ENCODE measurements at places on chromosomes 7 and 10. TPM values are rescaled to one million over a fixed set of nuclear protein-coding genes. Genes with fewer than 3 reads are reported as not detected.

- no peak for DNase-seq
- no peaks in the 10 kb centered on the region for H3K4me1 ChIP-seq
- no peaks in the 10 kb centered on the region for H3K27me3 ChIP-seq
- no peaks in the 10 kb centered on the region for H3K36me3 ChIP-seq
- no peak overlapping the region for H3K4me3 ChIP-seq
These were observed 135.6 kb downstream of the CHN2 start for GRCh38 chr7:29330136-29330535.

DNA sequence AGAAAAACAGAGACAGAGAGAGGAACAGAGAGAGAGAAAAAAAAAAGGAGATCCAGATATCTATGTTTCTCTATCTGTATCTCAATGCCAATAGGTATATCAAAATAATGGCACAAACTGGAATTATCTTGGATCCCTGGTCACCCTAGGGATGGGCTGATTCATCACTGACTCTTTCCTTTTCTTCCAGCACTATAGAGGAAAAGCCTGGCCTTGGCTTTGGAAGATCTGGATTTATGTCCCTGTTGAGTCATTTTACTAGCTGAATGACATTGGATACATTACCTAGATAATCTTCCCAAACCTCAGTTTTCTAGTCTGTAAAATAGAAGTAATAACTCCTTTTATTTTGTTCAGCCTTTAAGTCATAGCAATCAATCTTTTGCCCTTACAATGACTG lies 152.8 kb upstream of the GDF10 start:
- H3K27ac ChIP-seq = no peak overlapping the region
- H3K4me1 ChIP-seq = no peaks in the 10 kb centered on the region
- H3K4me3 ChIP-seq = no peak overlapping the region
- no peaks in the 10 kb centered on the region for H3K36me3 ChIP-seq
- DNase-seq = no peak

- no peaks in the 10 kb centered on the region for H3K36me3 ChIP-seq
- DNase-seq = no peak
- no peaks in the 10 kb centered on the region for H3K4me1 ChIP-seq
These were observed 91.7 kb downstream of the CYP26A1 start for GRCh38 chr10:93165367-93165766.

DNA sequence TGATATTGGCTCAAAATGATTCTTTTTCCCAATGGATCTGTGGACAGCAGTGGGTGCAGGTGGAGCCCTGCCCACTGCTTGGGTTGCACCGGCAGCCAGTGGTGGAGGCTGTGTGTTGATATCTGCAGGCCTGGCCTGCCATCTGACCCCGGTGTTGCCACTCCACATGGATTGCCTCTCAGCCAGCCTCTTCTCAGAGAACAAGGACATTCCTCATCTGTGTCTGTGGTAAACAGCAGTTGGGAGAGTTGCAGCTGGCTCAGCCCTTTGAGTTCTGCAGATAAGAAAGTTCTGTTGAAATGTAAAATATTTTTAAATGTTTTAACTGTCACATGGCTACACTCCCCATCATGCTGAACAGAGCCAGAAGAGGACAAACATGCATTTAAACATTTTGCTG lies 374.9 kb upstream of the CELF2 start:
- no peak overlapping the region for H3K27ac ChIP-seq
- peak; percentile 51 for DNase-seq
- H3K4me3 ChIP-seq = no peak overlapping the region
- H3K4me1 ChIP-seq = no peaks in the 10 kb centered on the region
- H3K36me3 ChIP-seq = no peaks in the 10 kb centered on the region

DNA sequence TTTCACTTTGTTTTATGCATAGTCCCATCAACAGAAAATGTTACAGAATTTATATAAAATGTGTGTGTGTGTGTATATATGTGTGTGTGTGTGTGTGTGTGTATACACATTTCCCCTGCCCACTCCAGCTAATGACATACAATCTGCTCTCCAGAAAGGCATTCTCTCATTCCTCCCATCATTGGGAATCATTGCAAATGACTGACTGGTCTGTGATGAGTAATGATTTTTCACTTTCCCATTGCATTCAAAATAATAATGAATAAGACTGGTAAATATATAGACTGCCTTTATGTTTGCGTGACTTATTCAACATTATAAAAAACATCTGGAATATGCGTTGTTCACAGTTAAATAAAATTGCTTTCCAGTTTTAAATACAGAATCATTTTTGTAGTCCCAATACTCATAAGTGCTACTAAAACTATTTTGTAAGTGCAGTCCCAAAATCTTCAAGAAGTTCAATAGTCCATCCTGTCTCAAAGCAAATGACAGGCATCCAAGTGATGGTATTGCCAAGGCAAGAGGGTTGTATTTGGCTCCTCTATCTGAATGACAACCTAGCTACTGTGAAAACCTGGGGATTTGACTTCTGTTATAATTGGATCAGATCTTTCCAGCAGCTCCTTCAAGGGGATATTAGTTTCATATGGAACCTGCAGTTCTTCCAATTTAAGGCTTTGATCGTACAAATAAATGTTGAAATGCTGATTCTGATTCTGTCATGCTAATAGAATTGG lies 150.9 kb downstream of the POLR1F start:
- H3K4me3 ChIP-seq = no peak overlapping the region
- no peaks in the 10 kb centered on the region for H3K27me3 ChIP-seq
- H3K4me1 ChIP-seq = no peaks in the 10 kb centered on the region
- H3K27ac ChIP-seq = no peak overlapping the region
- H3K36me3 ChIP-seq = no peaks in the 10 kb centered on the region

GRCh38 chr7:117212969-117213877 lies 109.6 kb downstream of the WNT2 start:
- H3K4me3 ChIP-seq = no peak overlapping the region
- H3K27me3 ChIP-seq = no peaks in the 10 kb centered on the region
- no peaks in the 10 kb centered on the region for H3K4me1 ChIP-seq
- H3K36me3 ChIP-seq = peaks cover 9% of the 10 kb centered on the region
- no peak overlapping the region for H3K27ac ChIP-seq

- DNase-seq = no peak
- no peak overlapping the region for H3K27ac ChIP-seq
- no peak overlapping the region for H3K4me3 ChIP-seq
- no peaks in the 10 kb centered on the region for H3K36me3 ChIP-seq
- no peaks in the 10 kb centered on the region for H3K27me3 ChIP-seq
These were observed 19.9 kb upstream of the MAP3K8 start for GRCh38 chr10:30413996-30414576.

SLC18A2 gene
- 0.27 TPM for total RNA-seq

PDZD7 gene
- not detected for total RNA-seq

SLC25A13 gene
- 8.0 TPM for total RNA-seq
